ENCODE measurements at places on chromosomes 5 and 9.

DNA sequence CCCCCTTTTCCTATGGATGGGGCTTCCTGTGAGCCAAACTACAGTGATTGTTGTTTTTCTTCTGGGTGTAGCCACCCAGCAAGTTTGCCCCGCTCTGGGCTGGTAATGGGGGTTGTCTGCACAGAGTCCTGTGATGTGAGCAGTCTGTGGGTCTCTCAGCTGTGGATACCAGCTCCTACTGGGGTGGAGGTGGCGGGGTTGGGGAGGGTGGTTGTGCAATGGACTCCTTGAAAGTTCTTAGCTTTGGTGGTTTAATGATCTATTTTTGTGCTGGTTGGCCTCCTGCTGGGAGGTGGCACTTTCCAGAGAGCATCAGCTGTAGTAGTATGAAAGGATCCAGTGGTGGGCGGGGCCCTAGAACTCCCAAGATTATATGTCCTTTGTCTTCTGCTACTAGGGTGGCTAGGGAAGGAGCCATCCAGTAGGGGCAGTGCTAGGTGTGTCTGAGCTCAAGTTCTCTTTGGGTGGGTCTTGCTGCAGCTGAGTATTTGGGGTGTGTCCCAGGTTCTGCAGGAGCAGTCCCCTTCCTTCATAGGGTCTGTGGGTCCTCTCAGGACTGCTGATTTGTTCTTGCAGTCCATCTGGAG, 275.6 kb upstream of the PAPPA start:
- no peak for DNase-seq

DNA sequence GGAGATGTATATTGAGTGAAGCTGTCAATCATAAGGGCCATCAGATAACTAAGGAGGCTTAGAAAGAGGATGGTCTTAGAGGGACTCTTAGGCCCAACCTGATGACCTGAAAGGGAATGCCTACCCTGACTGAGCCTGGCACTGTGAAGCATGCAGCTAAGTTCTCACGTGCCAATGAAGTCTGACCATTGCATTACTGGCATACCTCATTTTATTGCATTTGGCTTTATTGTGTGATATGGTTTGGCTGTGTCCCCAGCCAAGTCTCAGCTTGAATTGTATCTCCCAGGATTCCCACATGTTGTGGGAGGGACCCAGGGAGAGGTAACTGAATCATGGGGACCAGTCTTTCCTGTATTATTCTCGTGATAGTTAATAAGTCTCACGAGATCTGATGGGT, 421.6 kb upstream of the SGCD start:
- no peak for DNase-seq

DNA sequence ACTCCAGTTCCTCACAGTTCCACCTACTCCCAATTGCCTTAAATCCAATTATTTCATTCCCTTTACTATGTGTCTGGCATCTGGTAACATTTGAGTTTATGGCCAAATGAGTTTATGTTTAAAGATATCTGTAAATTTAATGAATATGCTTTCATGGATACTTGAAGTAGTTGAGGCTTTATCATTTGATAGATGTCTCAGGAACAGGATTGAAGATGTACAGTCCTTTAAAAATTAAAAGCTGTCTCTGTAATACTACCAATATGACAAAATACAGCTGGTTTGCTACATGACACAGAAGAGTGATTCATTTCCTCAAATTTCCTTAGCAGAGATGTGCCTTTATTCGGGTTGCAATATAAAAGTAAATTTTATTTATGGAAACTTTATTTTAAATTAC, 2326.0 kb upstream of the ACO1 start:
- no peak for DNase-seq

DNA sequence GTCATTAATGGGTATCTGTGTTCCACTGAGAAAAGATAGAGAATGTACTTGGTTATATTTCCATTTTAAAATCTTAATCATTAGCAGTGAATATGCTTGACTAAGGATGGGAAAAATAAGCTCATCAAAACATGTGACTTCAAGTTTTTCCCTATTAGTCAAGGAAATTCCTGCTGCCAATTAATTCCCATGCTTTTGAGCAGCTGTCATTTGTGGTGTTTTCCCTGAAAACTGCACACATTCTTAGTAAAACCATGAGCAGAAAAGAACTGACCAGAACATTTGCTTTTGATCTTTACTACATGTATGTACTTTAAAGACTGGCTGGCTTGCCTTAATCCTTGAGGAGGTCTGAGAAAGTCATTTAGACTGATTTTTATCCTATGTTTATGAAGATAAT, 75.2 kb downstream of the AOPEP start:
- no peak for DNase-seq

DNA sequence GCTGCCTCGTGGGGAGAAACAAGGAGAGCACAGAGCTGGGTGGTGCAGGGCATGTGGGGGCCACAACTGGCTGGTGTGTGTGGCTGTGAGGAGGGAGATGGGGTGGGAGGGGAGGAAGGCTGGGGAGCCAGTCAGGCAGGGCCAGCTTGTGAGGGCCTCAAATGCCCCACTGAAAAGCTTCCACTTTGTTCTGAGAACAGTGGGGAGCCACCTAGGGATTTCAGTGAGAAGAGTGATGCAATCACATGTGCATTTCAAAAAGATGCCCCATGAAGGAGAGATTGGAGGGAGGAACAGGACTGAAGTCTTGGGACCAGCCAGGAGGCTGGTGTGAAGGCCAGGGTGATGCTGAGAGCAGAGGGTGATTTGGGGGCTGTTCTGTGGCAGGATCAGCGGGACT, 1.3 kb downstream of the OR13J1 start:
- no peak for DNase-seq

GRCh38 chr5:148972974-148973374, 89.9 kb downstream of the SH3TC2 start:
- DNase-seq: peak; percentile 94

DNA sequence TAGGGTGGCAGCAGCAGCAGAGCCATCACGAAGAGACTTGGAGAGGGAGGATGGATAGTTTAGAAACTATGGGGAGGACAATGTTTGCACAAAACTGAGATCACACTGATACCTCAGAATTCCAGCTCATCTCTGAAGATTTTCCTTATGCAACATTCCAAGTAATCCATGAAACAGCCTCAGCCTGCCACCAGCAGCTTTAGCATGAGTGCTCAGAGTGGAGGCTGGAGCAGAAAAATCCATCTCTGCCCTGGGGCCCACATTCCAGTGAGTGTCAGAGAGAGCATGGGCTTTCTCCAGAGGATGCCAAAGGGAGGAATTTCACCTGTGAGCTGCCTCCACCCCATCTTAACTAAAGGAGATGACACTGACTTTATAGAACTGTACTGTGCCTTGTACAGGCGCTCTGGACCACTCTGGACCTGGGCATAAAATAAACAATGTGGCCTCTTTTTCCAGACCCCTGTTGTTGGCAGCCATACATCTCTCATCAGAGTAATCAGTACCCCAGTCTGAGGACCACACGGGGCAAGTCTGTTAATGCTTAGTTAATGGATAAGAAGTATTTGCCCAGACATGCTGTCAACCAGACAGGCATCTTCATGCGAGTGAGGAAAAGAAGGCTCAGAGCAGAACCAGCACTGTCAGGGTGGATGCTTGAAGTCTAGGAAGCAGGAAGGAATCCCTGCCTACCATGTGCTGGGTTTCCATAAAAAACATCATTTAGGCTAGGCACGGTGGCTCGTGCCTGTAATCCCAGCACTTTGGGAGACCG, 440.9 kb downstream of the ENC1 start:
- no peak for DNase-seq

DNA sequence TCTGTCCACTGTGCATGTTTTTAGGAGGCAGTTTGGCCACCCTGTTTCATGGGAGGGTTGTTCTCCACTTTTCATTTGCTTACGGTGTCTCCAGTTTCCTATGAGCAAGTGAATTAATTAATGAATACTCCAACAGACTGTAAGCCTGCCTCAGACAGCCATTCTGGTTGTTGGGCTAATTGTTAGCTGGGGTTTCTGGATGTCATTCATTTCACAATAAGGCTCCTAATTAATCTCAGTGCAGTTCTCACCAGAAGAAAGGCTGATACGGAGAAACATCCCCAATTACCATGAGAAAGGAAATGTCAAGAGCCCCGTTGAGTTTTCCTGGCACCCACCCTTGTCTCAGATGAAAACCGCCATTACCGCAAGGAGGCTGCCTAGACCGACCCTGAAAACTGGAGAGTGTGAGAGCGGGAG, 75.8 kb downstream of the MAP1B start:
- DNase-seq: no peak

DNA sequence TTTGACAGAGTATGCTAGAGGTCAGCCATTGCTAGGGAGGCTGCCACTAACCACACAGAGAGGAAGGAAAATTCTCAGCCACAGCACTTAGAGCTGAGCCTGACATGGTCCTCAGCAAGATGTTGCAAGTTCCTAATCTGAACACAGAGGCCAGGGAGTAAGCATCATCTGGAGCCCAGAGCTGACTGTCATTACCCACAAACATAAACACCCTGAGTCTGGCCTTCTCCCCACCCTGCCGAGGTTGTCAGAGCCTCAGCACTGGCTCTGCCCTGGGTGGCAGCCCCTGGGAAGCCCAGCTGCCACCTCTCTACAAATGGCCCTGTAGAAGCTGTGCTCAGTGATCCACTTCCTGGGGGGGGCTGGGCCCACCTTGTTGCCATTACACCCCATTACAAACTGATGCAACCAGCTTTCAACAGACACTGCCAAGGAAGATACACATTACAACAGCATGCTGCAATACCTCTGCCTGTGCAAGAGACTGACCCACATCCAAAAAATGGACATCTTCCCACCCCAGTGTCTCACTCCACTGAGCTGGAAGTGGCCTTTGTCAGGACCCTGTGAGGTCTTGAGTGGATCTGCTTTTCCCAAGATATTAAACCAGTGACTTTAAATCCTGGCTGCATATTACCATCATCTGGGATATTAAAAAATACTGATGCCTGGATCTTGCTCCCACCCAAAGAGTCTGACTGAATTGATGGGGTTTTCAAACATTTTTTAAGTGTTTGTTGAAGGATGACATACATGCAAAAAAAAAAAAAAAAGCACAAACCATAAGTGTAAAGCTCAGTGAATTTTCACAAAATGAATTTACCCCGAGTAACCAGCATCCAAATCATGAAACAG, 33.0 kb downstream of the IRF1 start:
- DNase-seq: peak; percentile 67

DNA sequence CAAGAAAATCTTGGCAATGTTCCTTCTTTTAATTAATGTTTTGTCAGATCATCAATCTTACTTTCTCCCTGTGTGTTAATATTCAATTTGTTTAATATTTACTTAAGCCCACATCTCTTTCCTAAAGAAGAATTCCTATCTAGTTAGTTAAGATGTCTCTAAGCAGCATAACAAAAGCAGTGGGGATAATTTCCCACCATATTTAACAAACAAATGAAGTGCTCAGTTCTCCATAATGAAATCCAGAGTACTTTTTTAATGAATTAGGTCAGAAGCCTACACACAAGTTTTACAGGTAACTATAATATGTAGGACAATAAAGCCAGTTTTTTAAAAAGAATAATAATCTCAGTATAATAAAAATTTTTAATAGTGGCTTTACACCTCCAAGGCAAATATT, 1918.8 kb downstream of the EFNA5 start:
- DNase-seq: no peak

DNA sequence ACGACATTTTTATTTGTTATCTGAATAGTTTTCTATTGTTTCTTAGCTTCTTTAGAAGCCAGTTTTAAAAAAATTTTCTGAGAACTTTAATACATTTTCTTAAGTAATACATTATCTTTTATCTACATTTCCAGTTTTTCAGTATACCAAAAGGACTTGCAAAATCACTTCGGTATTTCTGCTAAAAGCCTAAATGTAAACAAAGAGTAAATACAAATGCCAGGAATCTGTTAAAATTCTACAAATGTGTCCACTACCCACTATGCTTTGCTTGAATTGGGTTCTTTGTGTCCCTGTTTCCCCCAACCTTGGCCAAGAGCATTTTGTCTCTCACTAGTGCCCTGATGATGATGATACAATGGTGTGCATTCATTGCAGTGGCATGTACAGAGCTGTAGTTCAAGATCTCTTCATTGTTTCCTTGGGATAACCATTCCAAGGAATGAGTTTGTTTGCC, 611.2 kb downstream of the NR2F1-AS1 start:
- DNase-seq: no peak

- no peak for DNase-seq
Observed at GRCh38 chr5:132486318-132487094, 4.1 kb downstream of the IRF1 start.

GRCh38 chr5:115816226-115817081, at the start of gene CDO1:
Gene CDO1, minus strand, starts transcription at chr5:115816659. Its CDS starts 262 bp downstream, at chr5:115816397.
- DNase-seq: peak; percentile 69

DNA sequence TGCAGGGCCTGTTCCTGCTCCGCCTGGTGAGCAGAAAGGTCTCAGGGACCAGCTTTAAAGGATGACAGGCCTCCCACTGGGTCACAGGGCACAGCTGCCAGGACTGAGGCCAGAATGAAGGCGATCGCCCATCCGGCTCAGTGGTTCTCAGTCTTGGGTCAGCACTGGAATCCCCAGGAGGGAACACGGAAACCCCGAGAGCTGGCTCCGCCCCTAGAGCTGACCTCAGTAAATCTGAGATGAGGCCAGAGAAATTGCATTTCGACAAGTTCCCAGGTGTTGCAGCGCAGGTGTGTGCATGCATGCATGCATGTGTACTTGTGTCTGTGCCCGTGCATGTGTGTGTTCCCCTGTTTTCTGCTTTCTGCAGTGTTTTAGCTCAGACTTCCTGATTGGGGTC, 47.2 kb upstream of the KCNMB1 start:
- no peak for DNase-seq

DNA sequence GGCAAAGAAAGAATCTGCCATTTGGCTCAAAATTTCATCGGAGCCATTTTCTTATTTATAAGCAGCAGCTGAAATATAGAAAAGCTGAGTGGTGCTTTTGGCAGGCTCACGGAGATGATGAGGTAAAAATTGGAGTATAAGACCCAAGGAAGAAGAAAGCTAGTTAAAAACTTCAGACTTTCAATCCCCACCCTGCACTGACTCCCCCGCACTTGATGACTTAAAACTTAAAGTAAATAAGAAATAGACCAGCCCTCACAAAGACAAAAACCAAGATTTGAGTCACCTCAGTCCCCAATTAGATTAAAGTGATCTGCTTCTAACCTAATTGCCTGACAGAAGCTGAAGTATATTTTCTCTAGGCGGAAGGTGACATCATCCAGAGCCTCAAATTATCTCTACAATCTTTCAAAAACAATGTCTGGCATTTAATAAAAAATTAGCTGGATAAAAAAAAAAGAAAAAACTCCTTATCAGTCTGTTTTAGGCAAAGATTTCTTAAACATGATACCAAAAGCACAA, 124.0 kb upstream of the PJA2 start:
- DNase-seq: peak; percentile 46

GRCh38 chr9:114046237-114046755, 31.8 kb downstream of the AMBP start:
- DNase-seq: no peak

- no peak for DNase-seq
Observed at GRCh38 chr5:59065554-59065953, 482.7 kb downstream of the RAB3C start.

GRCh38 chr5:61304590-61305381, 27.3 kb upstream of the ZSWIM6 start:
- peak; percentile 79 for DNase-seq

DNA sequence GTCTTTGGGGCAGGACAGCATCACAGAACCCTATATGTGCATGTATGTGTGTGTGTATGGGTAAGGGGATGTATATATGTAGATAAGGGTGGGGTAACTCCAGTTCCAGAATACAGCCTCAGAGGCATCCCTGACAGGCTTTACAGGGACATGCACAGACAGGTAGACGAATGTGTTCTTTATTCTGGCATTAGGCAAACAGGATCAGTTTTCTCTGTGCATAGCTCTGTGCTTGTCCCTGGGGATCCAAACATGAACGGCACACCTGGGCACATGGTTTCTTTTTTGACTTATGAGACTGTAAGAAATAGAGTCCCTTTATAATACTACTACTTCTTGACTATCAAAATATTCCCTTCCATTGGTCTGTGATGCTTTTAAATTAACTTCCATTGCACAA, 120.6 kb downstream of the TRIO start:
- DNase-seq: no peak
